ENCODE measurements at places on chromosomes 12 and 14. TPM values are rescaled to one million over a fixed set of nuclear protein-coding genes. Genes with fewer than 3 reads are reported as not detected.

The RPGRIP1 gene
- total RNA-seq, result not detected

The DPY19L2 gene
- total RNA-seq, result 11.2 TPM

The CPNE6 gene
- total RNA-seq, result not detected

The PAN2 gene
- 14.8 TPM for total RNA-seq

The PLEKHH1 gene
- 0.43 TPM for total RNA-seq

The SRSF9 gene
- 148 TPM for total RNA-seq

The TMTC2 gene
- 5.2 TPM for total RNA-seq

The ALKBH1 gene
- 8.7 TPM for total RNA-seq

The SIX6 gene
- total RNA-seq, result not detected

The MSRB3 gene
- 89.2 TPM for total RNA-seq

Data from fibroblast of villous mesenchyme (primary cell).